ENCODE measurements at places on chromosomes 5 and 9.

GRCh38 chr5:144092508-144092907 lies 78.0 kb downstream of the YIPF5 start:
- DNase-seq: no peak

- no peak for DNase-seq
Measured at GRCh38 chr5:1655496-1656270, 131.9 kb upstream of the LPCAT1 start.

DNA sequence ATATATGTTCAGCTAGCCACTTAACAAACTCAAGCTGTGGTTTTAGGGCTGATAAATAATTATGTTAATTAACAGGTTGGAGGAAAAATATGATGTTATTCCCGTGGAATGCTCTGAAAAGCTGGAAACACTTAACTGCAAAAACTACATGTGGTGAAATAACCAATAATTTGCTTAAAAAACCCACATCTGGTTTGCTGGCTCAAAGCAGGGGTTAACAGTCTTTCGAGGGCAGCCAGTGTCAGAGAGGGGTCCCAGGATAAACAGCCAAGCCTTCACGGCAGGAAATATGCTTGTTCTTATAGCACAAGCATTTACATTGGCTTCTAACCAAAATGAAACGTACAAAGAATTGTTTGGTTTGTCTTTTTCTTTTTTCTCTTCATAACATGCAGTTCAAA lies 254.0 kb upstream of the GAS1 start:
- DNase-seq: no peak

- no peak for DNase-seq
Measured at GRCh38 chr9:123834889-123835562, 94.9 kb downstream of the DENND1A start.

- DNase-seq: no peak
Measured at GRCh38 chr5:125551246-125551645, 804.8 kb upstream of the ZNF608 start.

DNA sequence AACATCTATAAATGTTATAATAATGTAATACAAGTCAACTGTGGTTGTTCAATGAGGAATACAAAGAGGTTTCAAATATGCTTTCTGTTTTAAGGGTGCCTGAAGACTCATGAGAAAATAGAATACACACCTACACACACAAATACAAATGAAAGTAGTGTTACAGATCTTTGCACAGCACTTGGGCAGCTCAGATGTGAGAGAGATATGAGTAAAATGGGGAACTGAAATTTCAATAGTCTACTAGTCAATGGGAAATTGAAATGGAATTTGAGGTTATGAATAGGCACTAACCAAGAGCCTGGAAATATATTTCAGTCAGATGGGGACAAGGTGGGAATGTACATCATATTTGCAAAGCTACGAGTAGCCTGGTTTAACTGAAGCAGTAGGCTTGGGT lies 96.6 kb downstream of the ISL1 start:
- no peak for DNase-seq

DNA sequence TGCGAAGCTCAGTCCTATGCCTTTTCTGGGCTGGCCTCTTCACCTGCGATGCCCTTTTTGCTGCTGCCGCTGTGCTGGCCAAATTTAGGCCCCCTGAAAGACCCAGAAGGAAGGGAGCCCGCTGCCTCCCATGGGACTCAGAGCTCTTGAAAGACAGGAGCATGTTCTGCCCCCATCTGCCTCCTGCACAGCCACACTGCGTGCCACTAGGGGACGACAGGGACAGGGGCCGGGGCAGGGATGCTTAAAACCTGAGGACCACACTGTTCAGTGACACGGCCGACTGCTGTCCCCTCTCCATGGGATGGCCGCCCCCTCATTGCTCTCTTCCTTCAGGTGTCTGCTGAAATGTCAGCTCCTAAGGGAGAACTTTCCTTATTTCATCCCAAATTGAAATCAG lies 132.4 kb downstream of the ADAMTS2 start:
- DNase-seq: no peak

GRCh38 chr5:156528673-156529072 lies 201.7 kb downstream of the SGCD start:
- DNase-seq: no peak

GRCh38 chr9:83691492-83691891 lies 16.3 kb downstream of the UBQLN1 start:
- no peak for DNase-seq

DNA sequence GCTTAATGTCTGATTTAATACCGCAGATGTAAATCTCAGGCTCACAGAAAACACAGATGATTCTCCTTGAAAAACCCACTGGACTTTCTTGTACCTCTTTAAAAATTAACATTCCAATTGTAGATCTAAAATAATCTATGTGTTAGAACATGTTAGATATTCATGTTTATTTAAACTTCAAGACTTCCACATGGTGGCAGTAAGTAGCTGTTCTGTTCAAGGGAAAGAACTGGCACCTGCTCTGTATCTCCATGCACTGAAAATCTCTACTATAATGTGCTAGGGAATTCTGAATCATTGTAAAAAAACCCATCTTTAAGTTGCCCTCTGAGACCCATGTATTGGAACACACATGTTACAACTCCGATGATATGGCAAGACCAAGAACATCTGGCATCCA lies 366.9 kb downstream of the DMRTA1 start:
- no peak for DNase-seq

GRCh38 chr9:15421990-15422371 lies 695 bp upstream of the SNAPC3 start:
- DNase-seq: no peak

- no peak for DNase-seq
Measured at GRCh38 chr5:65776441-65777141, 54.6 kb downstream of the NLN start.

- no peak for DNase-seq
Measured at GRCh38 chr5:137264041-137264440, 235.1 kb downstream of the SPOCK1 start.

DNA sequence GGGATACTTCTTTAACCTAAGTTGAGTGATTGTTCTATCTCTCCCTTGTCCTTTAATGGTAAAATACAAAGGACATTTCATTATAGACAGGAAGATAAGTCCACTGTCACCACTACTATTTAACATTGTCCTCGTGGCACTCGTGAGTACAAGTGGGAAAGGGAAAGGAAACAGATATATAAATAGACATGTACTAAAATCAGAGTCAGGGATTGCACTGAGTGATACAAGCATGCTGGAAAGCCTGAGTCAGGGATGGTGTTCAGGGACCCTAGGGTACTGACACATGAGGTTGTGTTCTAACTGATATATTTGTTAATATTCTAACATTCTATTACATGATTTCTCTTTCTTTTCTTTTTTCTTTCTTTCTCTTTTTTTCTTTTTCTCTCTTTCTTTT lies 74.8 kb upstream of the FAM170A start:
- no peak for DNase-seq

DNA sequence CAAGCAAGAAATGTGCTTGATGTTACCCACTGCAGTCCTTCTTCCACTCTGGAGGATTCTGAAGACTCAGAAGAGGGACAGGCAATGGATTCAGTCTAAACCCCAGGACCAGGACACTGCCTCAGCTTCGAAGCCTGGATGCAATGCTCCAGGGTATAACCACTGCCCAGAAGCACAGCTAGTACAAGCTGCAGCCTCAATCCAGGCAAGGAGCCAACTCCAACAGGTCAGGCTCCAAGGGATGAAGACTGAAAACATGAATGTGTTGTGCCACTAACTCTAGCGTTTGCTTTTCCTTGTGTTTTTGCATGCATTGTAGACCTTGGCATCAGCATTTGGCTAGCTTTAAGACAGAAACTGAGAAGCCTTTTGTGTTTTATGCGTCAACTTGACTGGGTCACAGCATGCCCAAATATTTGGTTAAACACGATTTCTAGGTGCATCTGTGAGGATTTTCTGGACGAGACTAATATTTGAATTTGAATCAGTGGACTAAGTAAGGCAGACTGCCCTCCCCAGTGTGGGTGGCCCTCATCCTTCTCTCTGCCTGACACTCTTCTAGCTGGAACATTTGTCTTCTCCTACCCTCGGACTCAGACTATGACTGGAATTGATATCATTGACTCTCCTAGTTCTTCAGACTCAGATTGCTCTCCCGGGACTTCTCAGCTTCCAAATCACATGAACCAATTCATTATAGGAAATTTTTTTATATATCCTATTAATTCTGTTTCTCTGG lies 20.5 kb upstream of the GPX3 start:
- no peak for DNase-seq

- DNase-seq: no peak
Measured at GRCh38 chr9:133522073-133522910, 2.5 kb downstream of the MYMK start.

- DNase-seq: no peak
Measured at GRCh38 chr9:6931913-6932312, 174.1 kb downstream of the KDM4C start.

DNA sequence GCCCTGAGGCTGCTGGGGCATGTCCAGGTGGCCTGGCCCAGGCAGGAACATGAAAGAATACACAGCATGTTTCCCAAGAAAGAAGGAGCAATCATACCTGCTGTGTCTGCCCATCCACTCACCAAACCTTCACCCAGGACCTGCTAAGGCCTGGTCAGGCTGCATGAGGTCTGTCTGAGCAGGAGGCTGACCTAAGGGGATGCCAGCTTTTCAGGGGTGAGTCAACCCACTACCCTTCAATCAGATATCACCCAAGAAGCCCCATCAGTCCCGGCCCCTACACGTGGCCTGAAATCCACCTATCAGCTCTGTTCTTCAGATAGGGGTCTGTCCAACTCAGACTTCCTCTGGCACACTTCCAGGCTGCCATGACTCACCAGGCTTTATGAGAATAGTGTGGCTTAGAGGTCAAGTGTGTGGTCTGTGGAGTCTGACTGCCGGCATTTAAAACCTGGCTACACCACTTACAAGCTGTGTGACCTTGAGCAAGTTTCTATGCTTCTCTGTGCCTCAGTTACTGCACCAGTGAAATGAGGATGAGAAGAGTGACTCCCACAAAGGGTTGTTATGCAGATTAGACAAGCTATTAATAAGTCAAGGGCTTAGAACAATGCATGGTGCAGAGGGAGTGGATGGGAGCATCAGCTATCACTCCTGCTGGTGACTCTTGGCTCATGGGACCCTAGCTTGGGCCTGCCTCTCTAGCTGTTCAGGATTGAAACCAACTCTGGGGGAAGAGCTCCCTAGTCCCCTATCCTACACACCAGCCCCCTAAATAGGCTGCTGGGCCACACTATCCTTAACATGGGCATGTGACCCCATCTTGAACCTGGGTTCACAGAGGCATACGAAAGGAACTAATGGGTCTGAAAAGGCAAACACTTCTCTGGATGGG lies 130.3 kb downstream of the PAX5 start:
- no peak for DNase-seq

DNA sequence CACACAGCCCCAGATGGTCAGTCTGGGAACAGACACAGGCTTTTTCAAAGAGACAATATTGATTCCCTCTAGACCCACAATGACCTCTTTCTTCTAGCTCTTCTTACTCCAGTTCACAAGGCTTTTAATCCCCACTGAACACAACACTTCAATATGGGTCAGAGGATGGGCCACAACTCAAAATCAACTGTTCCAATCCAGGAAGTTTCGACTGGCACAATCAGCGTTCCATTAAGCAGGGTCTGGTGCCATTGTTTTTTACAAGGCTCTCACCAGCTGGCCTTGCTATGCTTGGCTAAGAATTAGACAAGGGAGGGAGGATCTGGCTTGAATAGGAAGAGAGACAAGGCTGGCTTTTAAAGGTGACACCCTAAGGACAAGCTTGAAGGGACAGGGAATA lies 199.4 kb upstream of the SLC24A2 start:
- DNase-seq: no peak

DNA sequence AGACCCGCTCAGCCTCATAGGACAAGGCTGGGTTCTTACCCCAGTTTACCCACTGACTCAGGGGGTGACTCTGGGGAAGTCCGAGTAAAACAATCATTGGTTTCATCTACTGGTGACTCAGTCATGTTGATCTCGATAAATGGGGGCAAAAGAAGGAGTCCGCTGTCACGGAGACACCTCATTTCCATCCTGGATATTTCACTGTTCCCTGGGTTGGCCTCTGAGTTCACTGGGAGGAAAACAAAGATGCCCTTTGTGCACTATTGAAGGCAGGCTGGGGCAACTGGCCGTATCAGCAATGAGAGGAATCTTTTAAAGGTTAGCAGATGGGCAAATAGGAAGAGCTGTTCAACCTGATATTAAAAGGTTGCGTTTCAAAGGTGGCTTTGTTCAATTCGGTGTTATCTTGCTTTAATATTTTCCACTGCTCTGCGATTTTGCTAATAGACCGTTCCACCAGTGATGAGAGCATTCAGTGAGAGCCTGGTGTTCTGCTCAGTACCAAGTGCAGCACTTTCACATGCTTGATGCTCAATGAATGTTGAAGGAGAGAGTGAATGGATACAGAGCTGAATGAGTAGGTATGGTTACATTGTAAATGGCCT lies 110.2 kb upstream of the EGFLAM start:
- DNase-seq: no peak

DNA sequence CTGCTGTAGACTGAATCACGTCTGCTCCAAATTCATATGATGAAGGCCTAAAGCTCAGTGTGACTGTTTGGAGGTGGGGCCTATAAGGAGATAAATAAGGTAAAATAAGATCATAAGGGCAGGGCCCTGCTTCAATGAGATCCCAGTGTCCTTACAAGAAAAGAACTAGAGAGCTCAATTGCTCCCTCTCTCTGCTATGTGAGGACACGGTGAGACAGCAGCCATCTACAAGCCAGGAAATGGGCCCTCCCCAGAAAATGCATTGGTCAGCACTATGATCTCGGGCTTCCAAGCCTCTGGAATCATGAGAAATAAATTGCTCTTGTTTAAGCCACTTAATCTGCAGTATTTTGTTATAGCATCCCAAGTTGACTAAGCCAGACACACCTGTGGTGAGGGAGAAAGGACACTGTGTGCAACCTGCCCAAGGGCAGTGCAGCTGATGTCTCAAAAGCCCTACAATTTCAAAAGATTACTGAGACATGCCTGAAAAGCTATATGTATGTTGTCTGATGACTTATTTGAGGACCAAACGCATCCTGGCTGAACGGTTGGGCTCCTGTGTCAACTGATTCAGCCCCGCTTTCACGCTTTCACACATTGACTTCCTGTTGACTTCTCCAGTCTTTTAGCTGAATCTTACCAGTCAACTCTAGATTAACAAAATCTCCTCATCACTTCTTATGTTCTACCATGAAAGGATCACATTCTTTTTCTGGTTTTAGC lies 13.2 kb downstream of the GZMK start:
- no peak for DNase-seq

GRCh38 chr9:97505845-97506244 lies 4.4 kb downstream of the TMOD1 start:
- no peak for DNase-seq

DNA sequence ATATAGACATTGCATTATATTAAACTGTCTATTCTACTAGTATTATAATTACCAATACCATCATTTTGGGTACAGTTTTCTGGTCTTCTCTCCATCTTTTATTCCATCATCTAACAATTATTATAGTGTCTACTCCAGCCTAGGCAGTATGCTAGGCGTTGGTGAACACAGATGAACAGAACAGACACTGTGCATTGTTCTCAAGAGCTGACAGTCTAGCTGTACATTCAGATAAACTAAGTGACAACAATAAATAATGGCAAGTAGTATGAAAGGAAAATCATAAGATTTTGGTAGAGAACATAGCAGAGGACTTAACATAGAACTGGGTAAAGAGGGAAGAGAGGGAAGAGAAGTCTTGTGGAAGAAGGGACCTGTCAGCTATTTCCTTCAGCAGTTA lies 12.5 kb upstream of the SGCD start:
- no peak for DNase-seq

Data from hypothalamus (tissue), 51 donors.